ENCODE measurements at places on chromosomes 1 and 21. TPM values are rescaled to one million over a fixed set of nuclear protein-coding genes. Genes with fewer than 3 reads are reported as not detected.

Gene RXFP4
- total RNA-seq: not detected

Gene DMBX1
- total RNA-seq: not detected

Gene TPTE
- total RNA-seq: not detected

Gene SERPINC1
- not detected for total RNA-seq

Gene PTPRC
- total RNA-seq: 35.7 TPM

Gene TMPRSS2
- total RNA-seq: 32.1 TPM

Gene GREM2
- 0.16 TPM for total RNA-seq

Gene SERINC2
- 50.6 TPM for total RNA-seq

Gene KRTAP11-1
- not detected for total RNA-seq

Gene AIRE
- not detected for total RNA-seq

Gene AXDND1
- 0.98 TPM for total RNA-seq

Gene LCE1F
- total RNA-seq: not detected

Gene DNAJC28
- total RNA-seq: 2.0 TPM

Gene NBPF26
- total RNA-seq: 20.2 TPM

Gene C8A
- total RNA-seq: not detected

Gene SLC2A1
- 78.9 TPM for total RNA-seq

Gene DYNLT4
- 2.0 TPM for total RNA-seq

Gene LRRC41
- 60.0 TPM for total RNA-seq

Gene MYOG
- total RNA-seq: not detected

Gene NDUFS2
- 116 TPM for total RNA-seq

Gene KRTAP21-1
- not detected for total RNA-seq

Gene RPE65
- total RNA-seq: 0.15 TPM

Gene OR2G6
- not detected for total RNA-seq

Gene DFFB
- total RNA-seq: 9.1 TPM
